ENCODE measurements at places on chromosomes 3 and 15.

DNA sequence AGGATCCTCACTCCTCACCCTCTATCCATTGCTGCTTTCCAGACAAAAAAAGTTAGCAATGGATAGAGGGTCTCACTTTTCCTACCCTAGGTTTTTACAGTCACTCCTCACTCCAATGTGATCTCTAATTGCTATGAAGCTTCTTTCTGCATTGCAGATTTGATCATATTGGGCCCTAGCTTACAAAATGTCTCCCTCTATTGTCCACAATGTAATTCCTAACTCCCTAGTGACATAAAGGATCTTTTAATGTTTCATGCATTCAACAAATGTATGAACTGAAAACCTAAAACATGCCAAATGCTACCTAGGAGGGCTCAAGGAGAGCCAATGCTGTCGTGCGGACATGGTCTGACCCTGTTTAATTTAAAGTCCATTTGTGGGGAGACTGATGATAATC is 234.8 kb downstream of the CADM2 start:
- DNase-seq = no peak

DNA sequence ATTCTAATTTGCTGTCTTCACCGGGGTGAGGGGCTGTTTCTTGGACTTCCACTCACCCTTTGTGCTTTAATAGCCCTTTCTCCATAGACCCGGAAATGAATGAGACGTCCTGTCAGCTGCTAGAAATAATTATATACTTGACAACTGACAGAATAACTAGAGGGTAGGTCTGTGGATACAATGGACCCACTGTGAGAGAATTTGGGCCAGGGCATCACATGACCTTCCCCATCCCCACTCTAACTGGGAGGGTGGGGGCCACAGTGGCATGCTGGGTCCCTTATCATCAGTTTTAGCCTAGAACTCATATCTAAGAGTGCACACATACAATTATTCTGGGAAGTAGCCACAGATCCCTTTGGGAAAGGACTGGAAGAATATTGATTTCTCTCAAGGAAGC is 25.9 kb upstream of the MINAR1 start:
- no peak for DNase-seq

DNA sequence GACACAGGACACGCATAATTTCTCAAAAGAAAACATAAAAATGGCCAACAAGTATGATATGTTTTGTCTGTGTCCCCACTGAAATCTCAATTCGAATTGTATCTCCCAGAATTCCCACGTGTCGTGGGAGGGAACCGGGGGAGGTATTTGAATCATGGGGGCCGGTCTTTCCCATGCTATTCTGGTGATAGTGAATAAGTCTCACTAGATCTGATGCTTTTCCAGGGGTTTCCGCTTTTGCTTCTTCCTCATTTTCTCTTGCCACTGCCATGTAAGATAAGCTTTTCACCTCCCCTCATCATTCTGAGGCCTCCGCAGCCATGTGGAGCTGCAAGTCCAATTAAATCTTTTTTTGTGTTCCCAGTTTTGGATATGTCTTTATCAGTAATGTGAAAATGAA is 12.1 kb upstream of the POU1F1 start:
- DNase-seq = no peak

GRCh38 chr3:16464511-16465148 is 48.9 kb downstream of the RFTN1 start:
- no peak for DNase-seq

GRCh38 chr15:47504624-47505256 is 212.6 kb upstream of the SEMA6D start:
- no peak for DNase-seq

- no peak for DNase-seq
These were observed 35.7 kb upstream of the GRAMD1C start for GRCh38 chr3:113802795-113803455.

- DNase-seq = no peak
These were observed 66.9 kb upstream of the FGF12 start for GRCh38 chr3:192794216-192794615.

GRCh38 chr3:192467230-192468140 is 259.9 kb downstream of the FGF12 start:
- DNase-seq = no peak

- DNase-seq = no peak
These were observed 579 bp upstream of the PLAAT1 start for GRCh38 chr3:193240436-193240849.

GRCh38 chr3:52670621-52671521 is 14.8 kb downstream of the PBRM1 start:
- peak; percentile 77 for DNase-seq

- no peak for DNase-seq
These were observed 33.4 kb upstream of the PSMD6 start for GRCh38 chr3:64056606-64057180.

GRCh38 chr3:99012051-99012450 is 110.6 kb upstream of the DCBLD2 start:
- no peak for DNase-seq

GRCh38 chr3:98776140-98776493 is 13.0 kb downstream of the ST3GAL6 start:
- no peak for DNase-seq

- no peak for DNase-seq
These were observed 269.4 kb upstream of the RBMS3 start for GRCh38 chr3:29011441-29011840.

DNA sequence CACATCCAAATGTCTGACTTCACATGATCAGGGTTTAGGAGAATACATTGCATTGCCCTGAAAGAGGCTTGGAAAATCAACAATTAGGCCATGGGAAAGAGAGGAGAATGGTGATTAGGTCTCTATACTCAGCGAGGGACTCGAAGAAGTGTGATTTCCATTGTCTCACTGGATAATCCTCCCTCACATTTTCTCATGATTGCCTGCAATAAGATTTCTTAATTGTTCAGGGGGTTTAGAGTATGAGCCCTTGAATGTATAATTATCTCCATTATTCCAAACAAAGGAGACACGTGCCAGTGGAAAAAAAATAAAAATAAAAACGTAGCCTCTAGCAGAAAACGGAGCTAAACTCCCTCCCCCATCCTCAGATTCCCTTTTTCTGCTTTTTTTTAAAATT is 173.2 kb downstream of the TPRG1 start:
- DNase-seq = no peak

DNA sequence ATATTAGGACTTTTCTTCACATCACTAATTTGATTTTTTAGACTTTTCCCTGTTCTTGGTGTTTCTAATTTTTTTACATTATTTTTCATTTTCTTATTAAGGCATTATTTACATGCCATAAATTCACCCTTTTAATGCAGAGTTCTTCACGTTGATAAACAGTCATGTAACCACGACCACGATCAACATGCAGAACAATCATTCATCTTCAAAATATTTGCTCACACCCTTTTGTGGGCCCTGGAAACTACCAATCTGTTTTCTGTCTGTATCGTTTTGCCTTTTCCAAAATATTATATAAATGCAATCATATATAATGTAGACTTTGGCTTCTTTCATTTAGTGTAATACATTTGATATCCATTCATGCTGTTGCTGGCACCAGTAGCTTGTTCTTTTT is 48.7 kb downstream of the ARRDC4 start:
- DNase-seq = no peak

- DNase-seq = no peak
These were observed 43.3 kb downstream of the RBMS3 start for GRCh38 chr3:29324180-29324651.

DNA sequence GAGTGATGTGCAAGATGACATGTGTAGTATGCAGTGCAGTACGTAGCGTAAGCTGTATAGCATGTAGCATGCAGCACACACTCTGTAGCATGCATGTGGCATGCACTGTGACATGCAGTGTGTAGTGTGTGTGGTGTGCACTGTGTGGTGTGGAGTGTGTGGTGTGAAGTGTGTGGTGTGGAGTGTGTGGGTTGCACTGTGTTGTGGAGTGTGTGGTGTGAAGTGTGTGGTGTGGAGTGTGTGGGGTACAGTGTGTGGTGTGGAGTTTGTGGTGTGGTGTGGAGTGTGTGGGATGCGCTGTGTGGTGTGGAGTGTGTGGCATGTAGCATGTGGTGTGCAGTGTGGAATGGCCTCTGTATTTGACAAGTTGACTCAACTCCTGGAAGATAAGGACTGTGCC is 39.2 kb downstream of the ROPN1B start:
- DNase-seq = no peak

DNA sequence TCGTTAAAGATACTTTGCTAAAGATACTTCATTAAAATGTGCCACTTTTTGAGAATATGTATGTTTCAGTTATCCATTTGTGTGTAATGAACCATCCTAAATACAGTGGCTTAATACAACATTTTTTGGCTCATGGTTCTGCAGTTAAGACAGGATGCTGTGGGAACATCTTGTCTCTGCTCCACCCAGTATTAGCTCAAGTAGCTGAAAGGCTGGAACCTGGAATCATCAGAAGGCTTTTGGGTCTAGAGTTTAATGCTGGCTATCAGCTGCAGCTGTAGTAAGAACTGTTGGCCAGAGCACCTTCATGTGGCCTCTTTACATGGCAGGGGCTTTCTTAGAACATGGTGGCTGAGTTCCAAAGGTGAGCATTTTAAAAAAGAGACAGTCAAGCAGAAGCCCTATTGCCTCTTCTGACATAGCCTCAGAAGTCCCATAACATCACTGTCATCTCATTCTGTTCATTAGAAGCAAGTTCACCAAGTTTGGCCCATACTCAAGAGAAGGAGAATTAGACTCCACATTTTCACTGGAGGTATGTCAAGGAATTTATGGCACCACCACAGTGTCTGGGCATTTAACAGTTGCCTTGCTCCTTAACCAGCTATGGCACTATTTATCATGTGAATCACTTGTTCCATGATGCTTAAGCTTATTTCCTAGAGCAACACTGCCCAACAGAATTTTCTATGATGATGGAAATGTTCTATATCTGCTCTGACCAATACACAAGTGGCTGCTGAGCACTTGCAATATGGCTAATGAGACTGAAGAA is 70.4 kb upstream of the PDZRN3 start:
- no peak for DNase-seq

DNA sequence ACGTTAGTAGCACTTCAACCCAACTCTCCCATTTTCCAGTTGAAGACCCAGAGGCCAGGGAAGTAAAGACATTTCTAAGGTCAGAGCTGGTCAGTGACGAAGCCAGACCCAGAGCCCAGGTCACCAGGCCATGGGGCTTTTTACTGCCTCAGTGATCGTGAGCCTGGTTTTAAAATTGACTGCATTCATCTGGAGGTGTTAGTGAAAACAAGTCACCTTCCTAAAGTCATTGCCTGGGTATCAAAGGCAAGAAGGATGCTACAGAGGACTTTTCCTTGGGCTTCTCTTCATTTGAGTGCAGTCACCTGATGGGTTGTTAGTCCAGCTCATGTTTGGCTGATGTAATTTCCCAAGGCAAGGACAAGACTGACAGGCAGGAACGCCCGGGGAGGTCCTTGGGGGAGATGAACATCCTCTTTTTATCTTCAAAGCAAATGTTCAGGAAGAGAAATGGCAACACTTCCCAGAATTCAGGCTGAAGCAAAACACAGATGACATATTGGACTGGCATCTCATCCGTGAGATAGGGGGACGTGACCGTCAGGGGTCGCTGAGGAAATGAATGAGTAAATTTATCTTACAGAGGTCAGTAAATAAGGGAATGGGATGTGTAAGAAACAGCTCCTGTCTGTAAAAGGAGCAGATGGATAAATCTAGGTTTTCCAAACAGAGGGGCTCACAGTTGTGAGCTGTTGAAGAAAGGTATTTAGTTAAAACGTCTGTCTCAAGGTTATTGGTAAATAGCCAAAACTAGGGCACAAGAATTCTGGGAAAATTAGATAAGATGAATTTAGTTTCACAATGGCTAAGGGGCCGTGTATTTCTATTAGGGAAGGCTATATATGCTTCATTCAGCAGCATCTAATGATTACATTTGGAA is 201.2 kb downstream of the OPA1 start:
- no peak for DNase-seq

- no peak for DNase-seq
These were observed 75.3 kb upstream of the LEKR1 start for GRCh38 chr3:156750874-156751245.

- DNase-seq = no peak
These were observed 81.4 kb downstream of the IL12A start for GRCh38 chr3:160069986-160070385.

DNA sequence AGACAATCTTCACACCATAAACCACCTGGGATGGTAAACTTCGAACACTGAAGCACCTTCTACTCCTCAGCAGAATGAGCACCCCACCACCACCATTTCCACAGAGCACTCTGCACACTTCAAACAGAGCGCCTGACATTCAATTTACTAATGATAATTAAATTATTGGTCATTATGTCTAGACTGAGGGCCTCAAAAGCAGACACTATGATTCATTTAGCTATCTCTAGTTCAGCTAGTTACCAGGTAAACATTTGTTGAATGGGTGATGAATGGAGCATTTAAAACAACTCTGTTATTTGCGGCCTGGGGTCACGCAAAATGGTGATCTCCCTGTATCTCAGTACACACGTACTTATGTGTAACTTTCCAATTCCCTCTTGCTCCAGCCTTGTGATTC is 40.9 kb downstream of the ACAP2 start:
- DNase-seq = no peak

- DNase-seq = peak; percentile 77
These were observed 93.1 kb downstream of the LRIG1 start for GRCh38 chr3:66407611-66408218.

GRCh38 chr3:184289426-184289938 is 9.6 kb upstream of the PSMD2 start:
- DNase-seq = no peak

DNA sequence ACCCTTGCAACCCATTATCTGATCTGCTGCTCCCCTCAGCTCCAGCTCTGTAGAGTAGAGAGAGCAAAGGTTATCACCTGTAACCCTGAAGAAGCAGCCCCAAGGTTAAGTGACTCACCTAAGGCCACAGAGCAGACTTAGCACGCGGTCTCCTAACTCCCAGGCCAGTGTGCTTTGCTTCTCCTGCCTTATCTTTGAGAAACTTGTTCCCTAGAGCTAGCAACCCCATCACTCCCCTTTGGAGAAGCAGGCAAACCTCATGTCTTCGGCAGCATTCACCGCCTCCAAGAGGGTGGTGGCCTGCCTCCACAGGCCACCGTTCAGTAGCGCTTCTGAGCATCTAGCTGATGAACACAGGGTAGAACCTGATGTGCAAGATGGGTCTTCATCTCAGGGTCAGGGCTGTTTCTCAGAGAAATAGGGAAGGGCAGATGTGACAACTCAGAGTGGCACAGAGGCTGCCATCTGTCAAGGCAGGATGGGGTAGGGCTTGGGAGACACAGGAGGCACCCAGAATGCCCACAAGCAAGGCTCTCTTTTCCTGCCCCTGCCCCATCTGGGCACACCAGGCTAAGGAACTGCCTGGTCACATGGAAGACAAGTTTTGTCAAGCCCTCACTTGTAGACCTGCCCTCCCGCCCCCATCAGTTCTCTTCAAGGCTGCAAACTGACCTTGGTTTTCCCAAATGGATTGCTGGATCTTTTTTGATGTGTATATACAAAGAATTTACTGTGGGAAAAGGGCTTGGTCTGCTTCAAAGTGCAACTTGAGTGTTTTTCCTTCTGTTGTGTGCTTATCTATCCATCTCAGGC is 34.9 kb upstream of the CLK3 start:
- DNase-seq = no peak

DNA sequence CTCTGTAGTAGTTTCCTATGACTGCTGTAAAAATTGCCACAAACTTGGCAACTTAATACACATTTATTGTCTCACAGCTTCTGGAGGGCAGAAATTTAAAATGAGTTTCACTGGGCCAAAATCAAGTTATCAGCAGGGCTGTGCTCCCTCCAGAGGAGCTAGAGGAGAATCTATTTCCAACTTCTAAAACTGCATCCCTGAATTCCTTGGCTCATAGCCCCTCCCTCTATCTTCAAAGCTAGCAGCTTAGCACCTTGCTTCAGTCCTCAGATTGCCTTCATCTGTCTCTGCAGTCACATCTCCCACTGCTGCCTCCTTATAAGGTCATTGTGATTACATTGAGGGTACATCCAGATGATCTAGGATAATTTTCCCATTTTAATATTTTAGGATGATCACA is 17.8 kb upstream of the GADL1 start:
- no peak for DNase-seq
